ENCODE measurements at places on chromosomes 1 and 21.
A peak's percentile ranks its signal among the peaks of the same experiment; 100 is the strongest.

- peak; percentile 58 for DNase-seq
Measured at GRCh38 chr1:40315239-40315794, 1.8 kb downstream of the COL9A2 start.

DNA sequence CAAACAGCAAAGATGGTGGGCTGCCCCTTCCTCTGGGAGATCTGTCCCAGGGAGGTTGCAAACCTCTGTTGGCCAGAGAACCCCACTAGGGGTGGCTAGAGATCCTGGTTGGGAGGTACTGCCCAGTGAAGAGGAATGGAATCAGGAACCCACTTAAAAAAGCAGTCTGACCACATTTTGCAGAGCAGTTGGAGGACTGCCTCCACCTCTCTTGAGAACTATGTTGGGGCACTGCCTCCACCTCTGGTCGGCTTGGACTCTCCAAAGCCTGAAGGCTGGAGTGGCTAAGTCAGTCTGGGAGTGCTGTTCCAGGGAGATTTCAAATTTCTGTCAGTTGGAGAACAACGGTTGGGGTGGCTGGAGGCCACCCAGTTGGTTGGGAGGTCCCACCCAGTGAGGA, 58.6 kb downstream of the TNFSF4 start:
- DNase-seq, result no peak

- DNase-seq, result no peak
Measured at GRCh38 chr1:190847166-190847565, 369.5 kb upstream of the BRINP3 start.

DNA sequence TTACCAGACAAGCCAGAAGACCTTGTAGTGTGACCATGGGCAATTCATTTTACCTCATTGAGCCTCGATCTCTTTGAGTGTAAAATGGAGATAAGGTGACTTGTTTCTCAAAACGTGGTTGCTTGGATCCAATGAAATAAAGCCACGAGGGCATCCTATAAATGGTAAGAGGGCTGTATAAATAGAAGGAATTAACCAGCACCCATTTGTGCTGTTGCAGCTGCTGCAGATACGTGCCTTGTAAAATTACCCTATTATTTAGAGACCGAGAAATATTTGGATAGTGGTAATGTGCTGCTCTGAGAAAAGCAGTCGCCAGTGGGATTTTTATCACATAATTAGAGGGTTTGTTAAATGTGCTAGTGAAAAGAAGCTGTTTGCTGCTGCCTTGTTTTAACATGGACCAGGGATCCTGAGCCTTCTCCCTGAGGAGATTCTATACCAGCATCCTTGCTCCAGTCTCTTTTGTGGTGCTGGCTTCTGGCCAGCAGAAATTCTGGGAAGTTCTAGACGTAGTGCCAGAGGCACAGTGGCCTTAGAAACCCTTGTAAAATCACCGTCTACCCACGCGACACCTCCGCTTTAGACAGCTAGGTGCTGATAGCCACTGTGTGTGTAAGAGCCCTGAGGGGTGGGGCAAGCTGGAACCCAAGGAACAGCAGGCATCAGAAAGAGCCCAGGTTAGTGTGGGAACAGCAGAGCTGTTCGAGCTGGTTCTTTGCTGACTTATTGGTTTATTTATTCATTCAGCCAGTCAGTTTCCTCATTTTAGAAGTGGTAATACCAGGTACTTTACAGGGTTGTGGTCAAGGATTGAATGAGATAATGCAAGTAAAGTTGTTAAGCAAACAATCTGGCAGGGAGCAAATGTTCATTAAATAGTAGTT, 137.5 kb downstream of the NOS1AP start:
- no peak for DNase-seq

- no peak for DNase-seq
Measured at GRCh38 chr1:94120991-94121390, at the start of gene ABCA4. TSS of gene ABCA4 (minus strand) at chr1:94121148. CDS start at chr1:94121045, 103 bp downstream.

DNA sequence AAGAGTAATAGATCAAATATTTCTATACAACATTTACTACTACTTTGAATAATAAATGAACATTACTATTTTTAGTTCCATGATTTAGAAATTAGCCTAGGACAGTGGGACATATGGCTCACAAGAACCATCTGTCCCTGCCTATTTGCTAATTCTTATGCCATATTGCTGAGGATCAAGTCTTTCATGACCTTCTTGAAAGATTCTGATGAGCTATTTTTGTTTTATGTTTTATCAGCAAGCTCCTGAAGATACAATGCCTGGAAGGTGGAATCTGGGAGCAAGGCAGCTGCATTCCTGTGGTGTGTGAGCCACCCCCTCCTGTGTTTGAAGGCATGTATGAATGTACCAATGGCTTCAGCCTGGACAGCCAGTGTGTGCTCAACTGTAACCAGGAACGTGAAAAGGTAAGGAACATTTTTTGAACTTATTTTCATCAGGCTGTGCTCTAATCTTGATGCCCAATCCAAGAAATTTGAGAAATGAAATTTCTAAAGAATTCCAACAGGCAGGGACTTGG, 326.7 kb downstream of the PAPPA2 start:
- DNase-seq, result no peak

GRCh38 chr1:70092526-70092925, 112.9 kb downstream of the LRRC40 start:
- no peak for DNase-seq

DNA sequence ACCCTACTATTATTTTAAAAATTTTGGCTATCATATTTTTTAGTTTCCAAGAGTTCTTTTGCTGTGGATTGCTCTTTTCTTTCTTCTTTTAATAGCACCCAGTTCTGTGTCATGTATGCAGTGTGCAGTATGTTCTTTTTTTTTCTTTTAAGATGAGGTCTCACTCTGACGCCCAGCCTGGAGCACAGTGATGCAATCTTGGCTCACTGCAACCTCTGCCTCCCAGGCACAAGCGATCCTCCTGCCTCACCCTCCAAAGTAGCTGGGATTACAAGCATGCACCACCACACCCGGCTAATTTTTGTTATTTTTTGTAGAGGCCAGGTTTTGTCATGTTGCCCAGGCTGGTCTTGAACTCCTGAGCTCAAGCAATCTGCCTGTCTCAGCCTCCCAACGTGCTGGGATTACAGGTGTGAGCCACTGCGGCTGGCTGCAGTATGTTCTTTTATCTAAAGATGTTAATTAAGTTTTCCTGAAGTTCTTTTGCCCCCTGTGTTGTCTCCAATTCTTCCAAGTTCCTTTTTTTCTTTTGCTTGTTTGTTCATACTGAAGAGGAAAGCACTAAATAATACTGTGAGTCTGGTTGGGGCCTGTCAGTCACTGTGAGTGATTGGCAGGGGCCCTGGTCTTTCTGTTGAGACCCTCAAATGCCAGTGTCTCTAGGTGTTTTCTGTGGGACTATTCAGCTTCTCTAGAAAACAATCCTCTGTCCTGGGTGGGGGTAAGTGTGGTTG, 17.5 kb upstream of the TTC22 start:
- no peak for DNase-seq

DNA sequence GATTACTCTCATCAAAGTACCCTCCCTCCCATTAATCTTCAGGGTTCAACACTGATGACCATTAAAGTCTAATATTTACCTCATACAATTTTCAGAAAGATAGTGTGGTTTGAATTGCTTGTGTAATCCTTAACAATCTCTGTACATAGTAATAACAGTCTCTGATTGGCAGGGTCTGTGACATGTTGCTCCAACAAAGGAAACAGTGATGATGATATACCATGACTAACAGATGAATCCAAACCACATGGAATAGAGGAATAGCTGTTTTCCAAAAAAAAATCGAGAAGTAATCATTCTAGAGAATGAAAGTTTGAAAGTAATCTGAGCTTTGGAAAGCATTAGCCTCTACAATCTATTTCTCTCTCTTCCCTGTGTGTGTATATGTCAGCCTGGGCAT, 610.1 kb upstream of the NEGR1 start:
- no peak for DNase-seq

DNA sequence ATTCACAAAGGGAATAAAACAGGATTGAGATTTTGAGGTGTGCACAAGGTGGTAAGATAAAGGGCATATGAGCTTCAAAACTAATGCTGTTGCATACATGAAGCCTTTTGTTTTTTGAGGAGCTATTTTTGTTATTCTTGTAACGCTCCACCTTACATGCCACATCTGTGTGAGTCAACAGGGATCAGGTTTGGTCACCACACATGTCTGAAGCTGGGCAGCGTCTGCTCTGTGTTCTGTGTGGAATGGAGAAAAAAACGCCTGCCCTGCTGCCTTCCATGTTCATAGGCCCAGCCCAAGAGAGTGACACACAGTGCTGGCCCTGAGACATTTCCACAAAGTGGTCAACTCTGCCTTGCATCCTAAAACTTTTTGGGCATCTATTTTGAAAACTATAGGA, 67.7 kb downstream of the MPZL1 start:
- DNase-seq, result no peak

DNA sequence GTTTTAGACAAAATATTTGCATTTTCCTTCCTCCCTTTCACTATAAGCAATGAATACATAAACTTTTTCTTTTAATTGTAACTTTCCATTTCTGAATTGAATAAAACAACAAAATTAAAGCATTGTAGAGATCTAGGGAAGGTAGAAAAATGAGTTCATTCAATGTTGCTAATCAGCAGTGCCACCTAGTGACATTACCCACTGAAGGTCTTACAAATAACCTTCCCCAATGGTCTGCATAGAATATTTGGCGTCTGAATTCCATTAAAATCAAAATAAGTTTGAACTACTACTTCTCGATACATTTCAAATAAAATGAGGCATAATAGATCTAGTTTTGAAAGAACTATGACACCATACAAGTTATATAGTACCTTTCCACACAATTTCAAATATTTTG, 19.6 kb downstream of the FH start:
- DNase-seq, result no peak

GRCh38 chr21:42236014-42236413, 17.1 kb downstream of the ABCG1 start:
- DNase-seq, result peak; percentile 18

- DNase-seq, result no peak
Measured at GRCh38 chr1:34781071-34781843, at the start of gene GJB3. TSS of gene GJB3 (plus strand) at chr1:34781214. CDS start at chr1:34784763, 3,549 bp downstream.

GRCh38 chr1:53343831-53344668, 16.2 kb upstream of the LRP8 start:
- DNase-seq, result no peak

GRCh38 chr21:28229814-28230213, 762.9 kb downstream of the LTN1 start:
- DNase-seq, result no peak

DNA sequence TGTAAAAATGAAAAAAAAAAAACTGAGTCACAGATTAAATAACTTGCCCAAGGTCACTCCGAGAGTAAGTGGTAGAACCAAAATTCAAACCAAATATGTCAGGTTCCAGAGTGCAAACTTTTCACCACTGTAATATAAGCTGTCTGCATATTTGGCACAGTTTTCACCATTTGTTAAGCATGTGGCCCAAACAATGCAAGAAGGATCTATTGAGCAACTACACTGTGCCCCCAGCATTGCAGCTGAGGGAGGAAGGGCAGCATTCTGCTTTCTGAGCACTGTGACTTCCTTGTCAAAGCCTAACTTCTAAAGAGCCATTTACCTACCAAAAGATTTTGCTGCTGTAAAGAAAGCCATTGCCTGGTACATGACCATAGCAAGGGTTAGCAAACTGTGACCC, 133.4 kb downstream of the SYT2 start:
- DNase-seq, result no peak

DNA sequence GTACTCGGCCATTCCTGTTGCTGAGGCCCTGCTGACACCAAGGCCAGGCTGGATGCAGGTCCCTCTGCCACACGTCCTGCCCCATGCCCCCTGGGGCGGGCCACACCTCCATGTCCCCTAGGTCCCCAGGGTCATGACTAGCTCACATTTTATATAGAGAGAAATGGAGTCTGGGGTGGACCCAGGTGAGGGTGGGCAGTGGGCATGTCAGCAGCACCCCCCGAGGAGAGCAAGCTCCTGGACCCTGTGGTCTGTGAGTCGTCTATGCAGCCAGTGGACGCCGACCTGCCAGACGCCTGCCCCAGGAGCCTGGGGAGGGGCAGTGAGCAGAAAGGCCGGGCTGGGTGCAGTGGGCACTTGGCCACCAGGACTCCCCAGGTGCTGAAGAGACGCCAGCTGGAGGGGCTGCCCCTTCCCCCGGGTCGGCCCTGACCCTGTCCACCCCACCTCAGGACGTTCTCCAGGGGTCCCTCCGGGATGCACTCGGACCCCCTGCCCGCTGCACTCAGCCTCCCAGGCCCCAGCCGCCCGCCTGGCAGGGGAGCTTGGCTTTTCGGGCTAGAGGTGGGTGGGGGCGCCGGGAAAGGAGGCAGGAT, 15.9 kb downstream of the SAMD11 start:
- DNase-seq, result no peak

DNA sequence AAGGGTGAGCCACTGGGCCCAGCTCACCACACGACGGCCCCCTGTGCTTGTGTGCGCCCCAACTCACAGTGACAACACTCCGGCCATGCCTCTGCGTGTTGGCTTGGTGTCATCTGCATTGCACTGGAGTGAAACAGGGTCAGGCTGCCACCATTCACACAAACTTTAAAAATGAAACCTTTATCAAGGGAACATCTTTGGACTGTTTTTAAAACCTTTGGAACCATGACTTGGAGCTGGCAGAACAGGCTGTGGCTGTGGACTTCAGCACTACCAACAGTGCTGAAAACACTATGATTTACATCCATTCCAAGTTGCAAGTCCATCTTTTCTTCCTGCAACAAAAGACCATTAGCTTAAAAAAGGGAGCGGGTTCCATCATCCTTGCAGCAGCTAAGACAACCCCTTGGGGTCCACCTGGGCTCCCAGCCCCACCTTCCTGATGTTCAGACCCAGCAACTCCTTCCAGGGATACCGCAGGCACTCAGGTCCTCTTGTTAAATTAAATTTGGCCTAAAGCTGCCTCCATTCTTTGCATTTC, 25.6 kb downstream of the POFUT2 start:
- DNase-seq, result no peak

GRCh38 chr1:11616766-11617165, 37.5 kb downstream of the FBXO2 start:
- DNase-seq, result no peak

DNA sequence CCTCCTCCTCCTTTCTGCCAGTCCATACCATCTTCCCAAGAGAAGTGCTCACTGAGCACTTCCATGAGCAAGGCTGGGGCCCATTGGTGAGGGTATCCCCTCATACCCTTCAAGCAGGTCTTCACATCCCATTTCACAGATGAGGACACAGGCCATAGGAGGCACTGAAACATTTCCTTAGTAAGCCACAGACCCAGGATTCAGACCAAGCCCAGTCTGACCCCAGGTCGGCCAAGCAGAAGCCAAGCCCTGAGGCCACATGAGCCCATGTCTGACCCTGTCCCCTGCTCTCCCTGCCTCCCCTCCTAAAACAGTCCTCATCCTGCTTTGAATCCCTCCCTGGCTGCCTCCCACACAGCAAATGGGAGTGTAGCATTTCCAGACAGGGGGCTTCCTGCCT, 146.2 kb downstream of the ZSCAN20 start:
- DNase-seq, result no peak

GRCh38 chr1:204349602-204350001, 10.1 kb downstream of the PLEKHA6 start:
- DNase-seq, result no peak

GRCh38 chr1:225899044-225899925, 10.3 kb upstream of the LEFTY1 start:
- no peak for DNase-seq

DNA sequence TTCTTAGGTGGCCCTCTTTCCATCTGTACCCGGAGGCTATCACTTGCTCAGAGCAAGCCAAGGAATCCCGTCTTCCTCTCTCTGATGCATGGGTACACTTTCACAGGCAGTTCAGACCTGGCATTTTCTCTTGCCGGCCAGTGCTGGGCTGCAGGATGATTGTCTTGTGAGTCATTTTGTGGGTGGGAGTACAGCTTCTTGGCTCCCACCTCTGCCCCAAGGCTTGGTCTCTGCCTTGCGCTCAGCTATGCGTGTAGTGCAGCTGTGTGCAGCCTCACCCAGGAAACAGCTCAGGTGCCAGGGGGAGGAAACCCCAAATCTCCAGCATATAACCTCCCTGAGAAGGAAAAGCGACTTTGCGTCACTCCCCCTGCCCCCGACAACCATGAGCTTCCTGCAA, 3.9 kb upstream of the AJAP1 start:
- DNase-seq, result no peak
